ENCODE measurements at places on chromosomes 3 and 15.

DNA sequence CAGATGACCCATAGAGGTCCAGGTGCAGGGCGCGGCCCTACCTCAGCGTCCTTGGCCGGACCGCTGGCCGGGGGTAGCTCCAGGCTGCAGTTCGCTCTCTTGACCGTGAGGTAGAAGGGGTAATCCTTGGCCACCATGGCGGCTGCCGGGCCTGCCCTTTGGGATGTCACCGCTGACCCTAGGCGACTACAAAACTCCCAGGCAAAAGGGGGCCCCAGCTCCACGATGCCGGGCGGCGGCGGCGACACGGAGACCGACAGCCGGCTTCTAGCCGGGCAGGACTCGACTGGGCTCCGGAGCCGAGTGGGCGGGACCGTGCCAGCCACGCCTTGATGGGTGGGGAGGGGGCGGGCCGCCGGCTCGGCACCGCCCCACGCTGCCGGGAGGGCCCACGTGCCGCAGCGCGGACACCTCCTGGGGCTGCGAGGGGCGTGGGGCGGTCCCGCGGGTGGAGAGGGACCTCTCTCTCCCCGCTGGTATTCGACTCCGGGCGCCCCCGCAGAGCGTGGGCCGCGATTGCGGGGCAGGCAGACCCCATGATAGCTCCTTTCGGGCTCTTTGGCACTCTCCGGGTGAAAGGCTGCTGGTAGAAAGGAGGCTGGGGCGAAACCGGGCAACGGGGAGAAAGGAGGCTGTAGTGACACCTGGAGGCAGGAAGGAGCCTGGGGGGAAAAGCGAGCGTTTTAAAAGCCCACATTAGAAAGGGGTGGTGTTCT lies at the start of gene ARHGEF3:
TSS of gene ARHGEF3 (minus strand) at position 288 of the 716 bp plus-strand sequence. CDS start at position 137, 151 bp downstream.
- peak; percentile 43 for DNase-seq

DNA sequence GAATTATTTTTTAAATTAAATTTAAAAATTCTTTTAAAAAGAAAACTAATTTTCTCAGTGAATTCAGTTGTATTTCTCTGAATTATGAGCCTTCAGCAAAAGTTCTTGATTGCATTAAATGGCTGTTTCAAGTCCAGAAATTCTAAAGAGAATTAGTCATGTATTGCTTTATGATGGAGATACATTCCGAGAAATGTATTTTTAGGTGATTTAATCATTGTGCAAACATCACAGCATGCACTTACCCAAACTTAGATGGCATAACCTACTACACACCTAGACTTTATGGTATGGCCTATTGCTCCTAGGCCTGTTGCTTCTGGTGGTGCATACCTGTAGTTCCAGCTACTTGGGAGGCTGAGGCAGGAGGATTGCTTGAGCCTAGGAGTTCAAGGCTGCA lies 44.3 kb upstream of the GCNT3 start:
- no peak for DNase-seq

GRCh38 chr15:71551566-71551965 lies 258.8 kb upstream of the NR2E3 start:
- DNase-seq: no peak

DNA sequence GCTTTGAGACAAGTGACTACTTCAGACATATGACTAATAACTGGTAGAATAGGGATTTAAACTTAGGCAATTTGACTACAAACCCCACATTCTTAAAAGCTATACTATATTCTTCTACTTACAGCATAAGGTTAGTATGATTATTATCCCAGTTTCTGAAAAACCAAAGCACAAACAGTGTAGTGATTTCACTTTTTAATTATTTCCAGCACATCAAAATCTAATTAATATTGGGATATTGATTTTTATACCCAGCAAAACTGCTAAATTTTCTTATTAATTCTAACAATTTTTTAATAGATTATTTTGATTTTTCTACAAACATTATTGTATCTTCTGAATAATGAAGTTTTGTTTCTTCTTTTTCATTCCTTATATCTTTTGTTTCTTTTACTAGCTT lies 16.9 kb downstream of the EHHADH start:
- no peak for DNase-seq

DNA sequence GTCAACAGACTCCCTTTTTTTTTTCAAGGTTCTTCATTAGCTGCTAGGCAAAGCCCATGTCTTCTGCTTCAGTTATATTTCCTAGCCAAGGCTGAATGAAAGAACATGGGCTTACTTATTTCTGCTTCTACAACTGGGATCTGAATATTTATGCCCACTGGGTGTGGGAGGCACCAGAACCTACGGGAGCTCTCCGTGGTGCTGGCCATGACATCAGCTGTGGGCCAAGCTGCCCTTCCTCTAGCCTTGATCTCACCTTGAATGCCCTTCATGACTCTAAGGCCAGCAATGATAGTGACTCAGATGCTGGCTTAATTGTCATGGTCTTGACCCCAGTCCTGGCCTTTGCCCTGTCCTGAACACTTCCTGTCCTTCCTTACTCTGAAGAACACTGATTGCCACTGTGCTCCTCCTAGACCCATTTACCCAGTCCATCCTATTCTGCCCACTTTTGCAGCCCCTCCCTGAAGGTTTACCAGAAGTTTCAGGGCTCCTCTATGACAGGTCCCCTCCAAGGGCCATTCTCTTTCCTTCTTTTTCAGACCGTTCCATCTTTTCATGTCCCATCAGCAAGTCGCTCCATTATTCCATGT lies 32.8 kb upstream of the PRR20G start:
- DNase-seq: no peak

DNA sequence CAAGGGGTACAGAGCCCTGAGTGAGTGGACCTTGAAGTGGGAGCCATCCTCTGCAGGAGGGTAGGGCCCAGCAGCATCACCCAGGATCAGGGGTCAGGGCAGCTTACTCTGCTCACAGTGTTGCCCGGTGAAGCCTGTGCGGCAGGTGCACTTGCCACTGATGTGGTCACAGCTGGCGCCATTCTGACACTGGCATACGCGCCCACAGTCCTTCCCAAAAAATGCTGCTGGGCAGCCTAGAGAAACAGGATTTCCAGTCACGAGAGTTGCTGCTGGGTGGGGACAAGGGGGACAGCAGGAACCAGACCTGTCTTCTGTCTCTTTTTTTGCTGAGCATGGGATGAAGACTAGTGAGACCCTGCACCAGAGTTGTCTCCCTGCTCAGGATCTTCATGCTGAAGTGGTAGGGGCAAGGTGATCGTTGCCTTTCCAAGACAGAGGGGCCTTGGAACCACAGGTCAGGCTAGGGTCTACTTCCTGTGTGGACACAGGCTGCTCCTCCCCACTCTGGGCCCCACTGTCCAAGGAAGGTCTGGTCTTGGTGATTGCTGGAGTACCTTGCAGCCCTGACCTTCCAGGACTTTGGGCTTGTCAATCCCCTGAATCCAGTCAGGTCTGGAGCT lies 46.9 kb downstream of the RAB11A start:
- no peak for DNase-seq

DNA sequence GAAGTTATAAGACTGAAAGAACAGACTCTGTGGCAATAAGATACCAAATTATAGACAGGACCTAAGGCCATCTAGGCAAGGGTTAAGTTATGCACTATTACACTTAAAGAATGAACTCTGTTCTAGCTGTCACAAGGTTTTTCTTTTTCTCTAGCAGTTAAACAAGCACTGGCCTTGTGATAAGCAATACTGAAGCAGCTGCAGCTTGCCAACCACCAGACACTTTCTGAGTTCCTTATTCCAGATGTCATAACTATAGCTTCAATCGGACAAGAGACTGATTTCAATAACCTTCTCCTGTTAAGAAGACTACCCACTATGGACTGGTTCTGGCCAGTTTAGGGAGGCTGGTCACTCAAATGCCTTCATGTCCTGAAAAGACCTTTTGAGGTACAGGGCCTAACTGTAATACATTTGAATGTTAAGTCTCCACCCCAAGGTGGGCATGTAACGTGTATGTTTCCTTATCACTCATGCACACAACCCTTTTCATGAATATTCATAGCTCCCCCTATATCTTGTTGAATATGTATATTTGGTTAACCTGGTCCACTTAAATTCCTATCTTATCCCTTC lies 85.8 kb downstream of the CFAP20DC start:
- no peak for DNase-seq
